OCI-M1 (cell line): ENCODE measurements at places on chromosomes 3 and 15.

- DNase-seq: no peak
Observed at GRCh38 chr15:91456251-91456718, 356.2 kb downstream of the SV2B start.

- no peak for DNase-seq
Observed at GRCh38 chr3:126269354-126269753, 87.9 kb downstream of the KLF15 start.

DNA sequence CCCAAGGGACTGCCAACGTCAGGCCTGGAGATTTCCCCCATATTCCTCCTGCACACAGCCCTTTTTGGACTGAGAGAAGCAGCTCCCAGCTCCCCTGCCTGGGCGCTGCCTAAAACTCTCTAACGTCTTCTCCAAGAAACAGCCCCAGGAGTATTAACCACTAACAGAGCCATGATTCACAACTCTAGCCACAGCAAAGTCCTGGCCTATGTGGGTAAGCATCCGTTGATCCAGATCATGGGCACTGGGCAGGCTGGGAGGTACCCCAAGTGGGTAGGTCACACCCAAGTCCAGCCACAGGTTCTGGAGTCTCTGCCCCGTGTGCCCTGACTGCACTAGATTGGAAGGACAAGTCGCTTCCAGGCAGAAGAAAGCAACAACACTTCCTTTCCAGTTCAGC lies 31.9 kb downstream of the NBEAL2 start:
- no peak for DNase-seq

DNA sequence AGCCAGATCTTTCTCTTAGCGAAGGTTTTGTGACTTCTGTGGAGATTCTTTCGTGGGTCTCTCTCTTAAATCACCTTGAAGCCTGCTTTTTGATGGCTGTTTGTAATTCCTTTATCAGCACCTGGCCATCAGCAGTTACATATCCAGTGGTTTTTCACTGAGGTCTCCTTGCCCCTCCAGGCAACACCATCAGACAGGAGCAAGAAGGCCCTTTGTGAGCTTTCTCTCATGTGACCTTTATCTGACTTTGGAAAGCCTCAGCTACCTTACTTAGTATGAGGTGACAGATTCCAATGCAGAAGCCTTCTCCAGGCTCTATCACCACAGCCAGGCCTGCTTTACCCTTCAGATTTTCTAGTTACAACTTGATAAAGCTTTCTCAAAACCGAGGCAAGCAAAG lies 30.0 kb upstream of the P3H2 start:
- DNase-seq: peak; percentile 33

DNA sequence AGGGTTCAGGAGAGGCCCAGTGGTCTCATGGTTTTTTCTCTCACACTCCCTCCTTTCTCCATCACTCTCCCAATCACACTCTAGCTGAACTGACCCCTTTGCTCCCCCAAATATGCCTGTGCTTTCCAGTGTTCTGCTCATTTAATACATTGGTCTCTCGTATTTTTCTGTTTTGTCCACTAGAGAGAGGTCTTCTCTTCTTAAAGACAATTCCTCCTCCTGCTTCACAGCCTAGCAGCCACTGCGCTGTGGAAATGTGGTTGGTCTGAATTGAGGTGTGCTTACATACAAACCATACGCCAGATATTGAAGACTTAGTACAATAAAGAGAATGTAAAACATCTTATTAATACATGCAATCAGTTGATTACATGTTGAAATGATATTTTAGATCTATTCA lies 60.6 kb upstream of the XCR1 start:
- peak; percentile 77 for DNase-seq

GRCh38 chr3:51717446-51717845 lies 10.6 kb downstream of the GRM2 start:
- no peak for DNase-seq

DNA sequence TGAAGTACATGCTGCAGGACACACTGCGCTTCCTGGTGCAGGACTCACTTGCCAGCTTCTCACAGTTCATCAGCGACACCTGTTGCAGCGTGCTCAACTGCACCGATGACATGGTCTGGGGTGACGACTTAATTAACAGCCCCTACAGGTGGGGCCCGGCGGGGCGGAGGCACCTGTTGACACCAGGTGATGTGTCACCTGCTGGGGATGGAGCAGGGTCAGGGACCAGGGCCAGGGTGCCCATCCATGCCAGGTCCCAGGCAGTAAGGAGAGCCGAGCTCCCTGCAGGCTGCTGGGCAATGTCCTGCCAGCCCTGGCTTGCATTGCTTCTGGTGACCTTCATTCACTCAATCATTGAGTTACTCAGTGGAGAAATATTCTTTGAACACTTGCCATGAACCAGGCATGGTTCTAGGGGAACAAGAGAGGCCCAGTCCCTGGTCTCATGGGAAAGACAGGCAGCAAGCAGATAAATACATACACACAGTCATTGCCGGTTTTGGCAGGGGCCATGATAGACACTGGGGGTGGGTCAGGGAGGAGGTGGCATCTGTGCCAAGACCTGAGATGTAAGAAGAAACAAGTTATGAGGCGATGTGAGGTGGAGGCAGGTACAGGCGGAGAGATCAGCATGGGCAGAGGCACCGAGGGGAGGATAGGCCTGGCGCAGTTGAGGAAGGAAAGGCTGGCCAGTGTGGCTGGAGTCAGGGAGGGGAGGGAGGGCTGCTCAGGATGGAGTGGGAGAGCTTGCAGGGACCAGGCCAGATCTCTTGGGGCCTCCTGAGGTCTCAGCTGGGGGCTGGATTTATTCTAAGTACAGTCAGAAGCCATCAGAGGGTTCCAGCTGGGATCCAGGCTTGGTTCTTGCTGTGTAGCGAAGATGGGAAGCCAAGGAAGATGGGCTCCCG lies 30.8 kb downstream of the DNAH1 start:
- no peak for DNase-seq

GRCh38 chr3:43153216-43154083 lies 47.6 kb upstream of the POMGNT2 start:
- DNase-seq: no peak

DNA sequence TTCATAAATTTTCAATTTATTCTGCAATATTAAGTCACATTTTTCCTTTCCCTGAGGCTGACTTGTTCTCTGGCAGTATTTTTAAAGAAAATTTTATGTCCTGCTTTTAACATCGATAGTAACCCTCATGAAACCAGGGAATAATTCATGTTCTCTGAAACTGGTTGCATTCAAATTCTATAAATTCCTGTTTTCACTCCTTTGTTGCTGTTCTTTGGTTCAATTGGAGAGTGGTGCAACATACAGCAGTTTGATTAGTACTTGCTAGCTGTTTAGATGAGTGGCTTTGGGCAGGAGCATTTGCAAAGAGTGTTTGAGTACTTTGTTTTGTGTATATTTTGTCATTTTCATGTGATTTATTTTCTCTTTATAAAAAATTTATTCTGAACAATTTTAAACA lies 19.2 kb downstream of the ZIC1 start:
- DNase-seq: no peak

DNA sequence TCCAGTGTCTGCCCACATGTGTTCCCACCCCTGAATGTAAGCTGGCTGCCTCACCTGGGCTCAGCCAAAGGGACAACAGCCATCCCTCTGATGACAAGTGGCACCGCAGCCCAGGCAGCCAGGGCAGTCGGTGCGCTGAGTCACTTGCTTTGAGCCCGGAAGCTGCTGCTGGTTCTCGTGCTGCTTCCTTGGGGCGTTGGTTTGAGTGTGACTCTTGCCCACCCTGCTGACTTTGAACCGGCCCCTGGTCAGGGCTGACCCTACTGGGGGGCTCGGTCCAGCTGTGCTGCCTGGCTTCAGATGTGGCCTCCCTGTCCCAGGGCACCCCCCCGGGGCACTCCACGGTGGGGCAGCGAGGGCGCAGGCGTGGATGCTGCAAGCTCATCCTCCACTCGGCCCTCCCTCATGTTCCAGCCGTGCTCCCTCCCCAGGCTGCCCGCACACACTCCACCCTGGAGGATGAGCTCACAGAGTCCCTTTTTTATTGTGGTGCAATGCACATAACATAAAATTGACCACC lies 62.1 kb downstream of the EFCAB12 start:
- DNase-seq: no peak

DNA sequence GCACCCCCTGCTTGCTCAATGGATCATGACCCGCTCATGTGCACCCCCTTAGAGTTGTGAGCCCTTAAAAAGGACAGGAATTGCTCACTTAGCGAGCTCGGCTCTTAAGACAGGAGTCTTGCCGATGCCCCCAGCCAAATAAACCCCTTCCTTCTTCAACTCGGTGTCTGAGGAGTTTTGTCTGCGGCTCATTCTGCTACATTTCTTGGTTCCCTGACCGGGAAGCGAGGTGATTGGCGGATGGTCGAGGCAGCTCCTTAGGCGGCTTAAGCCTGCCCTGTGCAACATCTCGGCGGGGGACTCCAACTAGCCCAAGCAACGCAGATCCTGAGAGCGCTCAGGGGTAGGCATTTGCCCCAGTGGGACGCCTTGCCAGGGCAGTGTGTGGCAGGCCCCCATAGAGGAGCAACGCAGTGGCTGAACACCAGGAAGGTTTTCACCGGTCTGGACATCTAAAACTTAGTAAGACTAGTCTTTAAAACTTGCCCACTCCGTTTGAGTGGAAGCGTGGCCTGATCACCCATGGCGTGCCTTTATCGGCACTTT lies 9.5 kb downstream of the SLCO2A1 start:
- no peak for DNase-seq

GRCh38 chr3:128113817-128114794 lies 9.5 kb downstream of the RUVBL1 start:
- no peak for DNase-seq
